ENCODE measurements at places on chromosomes 7 and 10.

DNA sequence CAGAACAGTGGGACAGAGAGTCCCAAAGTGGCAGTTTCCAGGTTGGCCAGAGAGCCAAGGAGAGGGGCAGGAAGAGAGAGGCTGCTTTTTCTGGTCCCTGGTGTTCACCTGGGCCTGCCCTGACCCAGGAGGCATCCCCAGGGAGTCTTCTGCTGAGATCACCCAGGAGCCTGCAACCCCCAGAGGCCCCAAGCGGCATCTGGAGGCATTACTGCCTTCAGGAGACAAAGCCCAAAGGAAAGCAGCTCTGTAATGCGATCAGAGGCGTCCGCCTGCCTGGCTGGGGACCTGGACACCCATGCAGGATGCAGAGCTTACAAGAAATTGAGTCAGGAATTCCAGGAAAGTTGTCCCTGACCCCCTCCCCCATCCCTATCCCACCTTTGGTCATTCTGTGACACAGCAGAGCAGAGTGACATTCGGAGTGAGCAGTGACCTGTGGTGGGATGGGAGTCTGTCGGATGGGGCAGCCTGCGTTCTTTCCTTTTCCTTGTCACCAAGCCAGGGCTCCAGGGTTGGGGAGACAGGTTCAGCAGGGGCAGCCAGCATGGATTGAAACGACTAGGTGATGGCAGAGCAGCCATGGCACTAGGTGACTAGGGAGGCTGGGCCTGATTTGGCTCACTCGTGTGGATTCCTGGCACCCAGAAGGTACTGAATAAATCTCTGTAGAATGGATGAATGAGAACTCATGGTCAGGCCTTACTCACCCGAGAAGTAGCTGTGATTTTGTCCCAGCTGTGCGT lies 10.4 kb downstream of the UNC5B start:
- DNase-seq: no peak

GRCh38 chr7:47610506-47611044 lies 28.7 kb upstream of the TNS3 start:
- DNase-seq: no peak

DNA sequence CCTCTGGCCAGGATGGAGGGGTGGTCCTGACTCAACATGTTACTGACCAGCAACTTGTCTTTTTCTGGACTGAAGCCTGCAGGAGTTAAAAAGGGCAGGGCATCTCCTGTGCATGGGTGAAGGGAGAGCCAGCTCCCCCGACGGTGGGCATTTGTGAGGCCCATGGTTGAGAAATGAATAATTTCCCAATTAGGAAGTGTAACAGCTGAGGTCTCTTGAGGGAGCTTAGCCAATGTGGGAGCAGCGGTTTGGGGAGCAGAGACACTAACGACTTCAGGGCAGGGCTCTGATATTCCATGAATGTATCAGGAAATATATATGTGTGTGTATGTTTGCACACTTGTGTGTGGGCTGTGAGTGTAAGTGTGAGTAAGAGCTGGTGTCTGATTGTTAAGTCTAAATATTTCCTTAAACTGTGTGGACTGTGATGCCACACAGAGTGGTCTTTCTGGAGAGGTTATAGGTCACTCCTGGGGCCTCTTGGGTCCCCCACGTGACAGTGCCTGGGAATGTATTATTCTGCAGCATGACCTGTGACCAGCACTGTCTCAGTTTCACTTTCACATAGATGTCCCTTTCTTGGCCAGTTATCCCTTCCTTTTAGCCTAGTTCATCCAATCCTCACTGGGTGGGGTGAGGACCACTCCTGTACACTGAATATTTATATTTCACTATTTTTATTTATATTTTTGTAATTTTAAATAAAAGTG lies 6.0 kb downstream of the PLAU start:
- no peak for DNase-seq

GRCh38 chr10:122468926-122469781 lies 7.8 kb downstream of the HTRA1 start:
- peak; percentile 50 for DNase-seq
